Right atrium auricular region (tissue), 2 donors: ENCODE measurements at places on chromosomes 16 and 17.

- H3K36me3 ChIP-seq = no peaks in the 10 kb centered on the region
- no peaks in the 10 kb centered on the region for H3K27me3 ChIP-seq
- H3K27ac ChIP-seq = no peak overlapping the region
- no peaks in the 10 kb centered on the region for H3K4me1 ChIP-seq
- DNase-seq = no peak
These were observed 120.6 kb downstream of the MAP2K6 start for GRCh38 chr17:69535016-69535570.

GRCh38 chr16:67723911-67724305 lies 4.8 kb upstream of the GFOD2 start:
- H3K36me3 ChIP-seq = peaks cover 32% of the 10 kb centered on the region
- H3K27ac ChIP-seq = no peak overlapping the region
- no peak overlapping the region for H3K4me3 ChIP-seq
- H3K4me1 ChIP-seq = no peaks in the 10 kb centered on the region
- no peak for DNase-seq

- no peaks in the 10 kb centered on the region for H3K36me3 ChIP-seq
- H3K27ac ChIP-seq = no peak overlapping the region
- H3K4me1 ChIP-seq = no peaks in the 10 kb centered on the region
- H3K4me3 ChIP-seq = no peak overlapping the region
- H3K27me3 ChIP-seq = no peaks in the 10 kb centered on the region
- no peak for DNase-seq
These were observed 36.3 kb downstream of the DHRS7C start for GRCh38 chr17:9755083-9755482.

DNA sequence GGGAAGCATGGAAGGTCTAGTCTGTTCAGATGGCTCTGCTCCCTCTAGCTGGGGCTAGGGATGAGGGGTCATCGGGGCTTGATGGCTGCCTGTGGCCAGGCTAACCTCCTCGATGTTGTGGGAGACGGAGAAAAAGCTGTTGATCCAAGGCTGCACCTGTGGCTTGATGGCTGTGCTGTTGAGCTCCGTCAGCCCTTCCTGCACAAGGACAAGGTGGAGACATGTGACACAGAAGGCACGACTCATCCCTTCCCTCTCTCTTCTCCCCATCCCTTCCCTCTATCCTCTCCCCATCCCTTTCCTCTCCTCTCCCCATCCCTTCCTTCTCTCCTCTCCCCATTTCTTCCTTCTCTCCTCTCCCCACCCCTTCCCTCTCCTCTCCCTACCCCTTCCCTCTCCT lies 28.2 kb downstream of the FCSK start:
- H3K4me1 ChIP-seq = peaks cover 23% of the 10 kb centered on the region
- H3K27ac ChIP-seq = no peak overlapping the region
- no peak for DNase-seq
- H3K4me3 ChIP-seq = no peak overlapping the region
- H3K27me3 ChIP-seq = no peaks in the 10 kb centered on the region

GRCh38 chr17:66739553-66739952 lies 95.4 kb upstream of the CACNG5 start:
- H3K4me3 ChIP-seq = no peak overlapping the region
- no peaks in the 10 kb centered on the region for H3K27me3 ChIP-seq
- H3K27ac ChIP-seq = no peak overlapping the region
- no peak for DNase-seq
- peaks cover 4% of the 10 kb centered on the region for H3K4me1 ChIP-seq
